ENCODE measurements at places on chromosomes 2 and 18.

- no peak for DNase-seq
These were observed 25.1 kb downstream of the MFF start for GRCh38 chr2:227349989-227350612.

DNA sequence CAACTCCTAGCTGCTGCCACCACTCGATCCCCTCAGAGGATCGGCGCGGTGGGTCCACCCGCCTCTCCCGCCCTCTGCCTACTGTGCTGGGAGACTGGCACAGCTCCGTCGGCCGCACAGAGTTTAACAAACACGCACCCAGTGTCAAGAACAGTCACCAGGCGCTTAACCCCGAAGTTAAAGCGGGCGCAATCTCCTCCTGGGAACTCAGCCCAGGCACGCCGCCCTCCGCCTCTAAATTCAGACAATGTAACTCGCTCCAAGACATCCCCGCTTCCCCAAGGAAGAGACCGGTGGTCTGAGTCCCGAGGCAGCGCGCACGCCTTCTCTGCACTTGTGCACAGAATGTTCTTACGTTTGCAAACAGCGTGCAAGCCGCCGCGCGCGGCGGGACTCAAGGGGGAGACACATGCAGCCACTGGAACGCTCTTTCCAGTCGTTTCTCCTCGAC lies 533 bp downstream of the CXCR4 start:
- peak; percentile 33 for DNase-seq

- DNase-seq: no peak
These were observed 3.6 kb downstream of the PCYOX1 start for GRCh38 chr2:70261501-70261900.

DNA sequence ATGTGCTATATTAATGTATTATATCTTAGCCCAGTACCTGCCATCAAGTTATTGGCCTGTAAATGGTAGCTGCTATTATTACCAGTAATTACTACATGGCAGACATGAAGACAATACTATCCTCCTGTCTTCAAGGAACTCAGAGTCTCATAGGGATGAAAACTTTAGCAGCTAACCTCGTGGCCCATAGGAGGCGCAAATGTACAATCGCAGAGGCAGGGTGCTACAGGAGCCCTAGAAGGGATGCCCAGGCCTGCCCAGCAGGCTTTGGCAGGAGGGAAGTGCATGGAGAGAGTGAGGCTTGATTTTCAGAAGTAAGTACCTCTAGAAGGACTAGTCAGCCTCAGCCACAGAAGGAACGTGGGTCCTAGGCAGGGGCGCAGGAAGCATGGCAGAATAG lies 44.7 kb upstream of the KIDINS220 start:
- peak; percentile 19 for DNase-seq

- DNase-seq: no peak
These were observed 199.0 kb downstream of the LRP1B start for GRCh38 chr2:141931797-141932196.

DNA sequence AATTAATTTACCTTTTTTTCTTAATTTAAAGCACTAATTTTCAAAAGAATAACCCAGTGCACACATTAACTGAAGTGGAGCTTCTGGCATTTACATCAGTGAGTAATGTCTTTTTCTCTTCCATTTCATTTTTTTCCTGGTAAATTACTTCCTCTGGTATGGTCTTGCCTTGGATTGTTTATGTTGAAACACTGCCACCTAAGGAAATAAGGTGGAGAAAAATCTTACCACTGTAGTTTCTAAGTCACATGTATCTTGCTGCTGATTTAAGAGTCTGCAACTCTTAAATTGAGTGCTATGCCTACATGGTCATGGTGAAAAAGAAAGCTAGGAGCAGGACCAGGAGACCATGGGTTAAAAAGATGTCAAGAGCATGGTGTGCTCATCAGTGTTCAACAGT lies 51.0 kb downstream of the TTC27 start:
- DNase-seq: no peak

DNA sequence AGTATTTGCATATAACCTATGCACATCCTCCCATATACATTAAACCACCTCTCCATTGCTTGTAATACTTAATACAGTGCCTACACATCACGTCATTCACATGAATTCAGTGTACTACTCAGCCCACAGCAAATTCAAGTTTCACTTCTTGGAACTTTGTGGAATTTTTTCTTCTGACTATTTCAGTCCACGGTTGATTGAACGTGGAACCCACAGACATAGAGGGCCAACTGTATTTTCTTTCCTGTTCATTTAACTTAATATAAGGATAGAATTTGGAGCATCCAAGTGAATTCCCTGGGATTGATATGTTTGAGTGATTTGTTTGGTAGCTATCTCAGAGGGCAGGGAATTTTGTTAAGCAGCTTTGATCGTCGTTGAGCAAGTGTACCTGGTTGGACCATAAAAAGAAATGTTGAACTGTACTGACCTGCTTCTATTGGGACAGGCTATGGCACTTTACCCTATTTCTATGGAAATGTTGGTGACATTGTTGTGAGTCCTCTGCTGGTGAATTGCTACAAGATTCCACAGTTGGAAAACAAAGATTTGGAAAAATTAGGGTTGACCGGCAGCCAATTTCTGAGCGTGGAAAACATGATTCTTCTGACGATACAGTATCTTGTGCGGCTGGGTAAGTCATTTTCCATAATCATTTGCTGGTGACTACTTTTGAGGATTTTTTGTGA lies 156.6 kb downstream of the ESCO1 start:
- DNase-seq: no peak

DNA sequence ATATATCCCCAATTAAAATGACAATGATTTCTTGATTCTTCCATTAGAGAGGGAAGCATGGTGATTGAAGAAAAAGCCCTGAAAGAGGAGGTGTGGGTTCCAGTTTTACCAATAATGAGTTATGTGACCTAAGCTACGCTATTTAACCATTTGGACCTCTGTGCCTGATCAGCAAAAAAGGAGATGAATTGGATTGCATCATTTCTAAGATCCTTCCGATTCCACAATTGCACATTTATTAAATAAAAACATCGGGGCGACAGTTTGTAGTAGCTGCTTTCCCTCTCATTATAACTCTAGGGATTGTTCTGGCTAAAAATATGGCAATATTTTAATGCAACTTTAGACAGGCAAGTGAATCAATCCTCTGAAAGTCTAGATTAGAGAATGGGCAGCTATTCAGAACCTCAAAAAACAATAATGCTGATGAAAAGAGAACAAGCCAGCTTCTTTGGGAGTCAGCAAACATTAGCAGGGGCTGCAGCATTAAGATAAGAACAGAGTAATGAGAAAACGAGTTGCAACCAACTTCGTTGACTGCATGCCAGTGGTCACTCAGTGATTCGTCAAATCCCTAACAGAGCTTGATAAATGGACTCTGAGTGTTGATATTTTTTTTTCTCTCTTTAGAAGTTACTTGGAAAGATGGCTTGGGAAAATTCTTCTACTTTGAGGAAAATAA lies 301.2 kb downstream of the AGPS start:
- no peak for DNase-seq

DNA sequence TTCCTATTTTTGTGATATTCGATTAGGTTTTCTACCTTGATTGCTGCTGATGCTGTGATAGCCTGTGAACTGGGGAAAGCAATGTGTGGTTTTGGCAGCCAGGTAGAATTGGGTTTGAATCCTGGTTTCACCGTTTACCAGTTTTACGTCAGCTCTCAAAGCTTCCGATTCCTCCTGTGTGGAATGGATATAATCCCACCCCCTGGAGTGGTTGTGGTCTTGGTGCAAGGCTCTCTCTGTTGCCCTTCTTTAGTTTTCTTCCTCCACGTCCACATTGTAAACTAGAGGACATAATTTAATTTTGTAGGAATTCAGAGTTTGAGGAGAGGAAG lies 45.0 kb downstream of the PHLPP1 start:
- DNase-seq: no peak

- DNase-seq: no peak
These were observed 45.2 kb downstream of the ARL6IP6 start for GRCh38 chr2:152763651-152764050.

GRCh38 chr18:79405019-79405780 lies 9.5 kb downstream of the NFATC1 start:
- DNase-seq: no peak

- DNase-seq: no peak
These were observed 367.3 kb upstream of the HS6ST1 start for GRCh38 chr2:128685841-128686496.

DNA sequence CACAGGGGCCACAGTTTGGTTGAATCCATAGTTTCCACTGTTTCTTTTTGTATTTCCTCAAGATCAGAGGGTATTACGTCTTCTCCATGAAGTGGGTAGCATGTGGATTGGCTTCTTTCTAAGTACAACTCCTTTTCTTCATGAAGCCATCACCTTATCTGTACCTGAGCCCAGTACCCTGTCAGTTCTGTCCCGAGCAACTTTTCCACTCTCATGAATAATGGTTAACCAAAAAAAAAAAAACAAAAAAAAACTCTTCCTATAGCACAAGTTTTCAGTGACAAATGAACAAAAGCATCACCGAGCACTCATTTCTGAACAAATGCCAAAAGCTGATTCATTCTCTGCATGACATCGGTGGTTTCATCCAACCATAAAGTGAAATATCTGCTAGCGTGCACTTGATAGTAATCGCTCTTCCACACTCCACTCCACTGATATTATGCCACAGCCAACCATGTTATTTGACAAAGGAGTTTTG lies 53.0 kb upstream of the CCDC150 start:
- no peak for DNase-seq

GRCh38 chr2:16855183-16855582 lies 189.5 kb upstream of the CYRIA start:
- DNase-seq: no peak

DNA sequence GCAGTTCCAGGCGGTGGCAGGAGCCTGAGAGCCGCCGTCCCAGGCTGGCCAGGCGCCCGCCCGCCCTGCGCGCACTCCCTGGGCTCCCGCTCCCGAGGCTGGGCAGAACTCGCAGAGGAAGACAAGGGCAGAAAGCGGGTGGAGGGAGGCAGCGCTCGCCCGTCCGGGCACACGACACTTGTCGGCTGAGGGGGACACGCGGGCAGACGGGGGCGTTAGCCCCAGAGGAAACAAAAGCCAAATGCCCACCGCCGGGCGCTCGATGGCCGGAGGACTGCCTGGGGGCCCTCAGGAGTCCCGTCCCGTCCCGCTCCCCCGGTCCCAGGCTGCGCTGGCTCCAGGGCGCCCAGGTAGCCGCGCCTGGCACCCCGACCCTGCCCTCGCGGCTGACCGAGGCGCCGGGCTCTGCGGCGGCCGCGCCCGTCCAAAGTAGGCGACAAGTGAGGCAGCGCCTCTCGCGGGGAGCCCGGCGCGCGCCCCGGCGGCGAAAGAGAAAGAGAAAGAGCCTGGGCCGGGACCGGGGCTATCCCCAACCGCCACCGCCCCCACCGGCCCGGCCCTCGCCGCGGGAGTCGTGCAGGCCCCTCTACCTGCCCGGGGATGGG lies 491 bp downstream of the L3MBTL4 start:
- peak; percentile 22 for DNase-seq

DNA sequence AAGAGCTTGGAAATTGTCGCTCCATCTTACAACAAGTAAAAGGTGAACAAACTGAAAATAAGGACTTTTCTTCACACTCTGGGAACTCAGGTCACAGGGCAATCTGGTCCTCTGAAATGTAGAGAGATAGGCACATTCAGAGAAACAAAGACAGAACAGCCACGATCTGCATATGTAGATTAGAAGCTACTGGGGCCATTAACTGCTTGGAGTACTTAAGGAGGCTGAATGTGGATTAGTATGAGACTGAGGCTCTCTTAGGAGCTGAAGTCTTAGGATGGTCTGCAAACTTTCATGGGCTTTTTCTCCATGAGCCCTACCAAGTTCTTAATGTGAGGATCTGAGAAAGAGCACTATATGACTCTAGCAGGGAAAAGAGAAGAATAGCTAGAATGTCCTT lies 265.3 kb upstream of the NXPH2 start:
- DNase-seq: no peak

- no peak for DNase-seq
These were observed 43.9 kb upstream of the PLB1 start for GRCh38 chr2:28451793-28452533.

DNA sequence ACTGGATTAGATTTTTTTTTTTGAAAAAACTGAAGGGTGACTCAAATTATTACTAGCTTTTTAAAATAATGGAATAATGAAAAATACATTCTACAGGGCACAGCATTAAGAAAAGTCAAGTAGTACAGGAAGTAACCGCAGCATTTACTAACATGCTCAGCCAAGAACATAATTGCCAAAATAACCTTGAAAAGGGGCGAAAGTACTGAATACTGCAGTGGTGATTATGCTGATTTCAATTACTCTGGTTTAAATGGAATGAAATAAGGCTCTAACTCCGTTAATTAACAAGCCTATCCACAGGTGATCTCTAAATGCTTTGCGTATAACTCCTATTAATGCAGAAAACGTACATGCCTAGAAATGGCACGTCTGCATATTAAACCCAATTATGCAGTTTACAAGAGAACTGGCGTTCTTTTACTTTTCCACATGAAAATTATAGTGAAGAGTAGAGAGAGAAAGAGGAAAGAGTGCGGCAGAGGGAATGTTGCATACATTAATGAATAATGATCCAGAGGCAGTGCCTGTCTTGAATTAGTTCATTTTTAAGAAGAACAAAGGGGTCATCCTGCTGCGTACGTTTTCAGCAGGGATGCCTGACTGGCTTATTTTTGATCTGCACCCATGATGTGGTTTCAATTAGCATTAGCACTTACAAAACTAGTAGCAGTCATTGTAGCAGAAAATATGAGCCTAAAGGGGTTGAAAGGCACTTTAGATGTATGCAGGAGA lies 612.4 kb downstream of the NYAP2 start:
- DNase-seq: no peak

- peak; percentile 9 for DNase-seq
These were observed 317.7 kb downstream of the LPIN1 start for GRCh38 chr2:12064153-12064552.

DNA sequence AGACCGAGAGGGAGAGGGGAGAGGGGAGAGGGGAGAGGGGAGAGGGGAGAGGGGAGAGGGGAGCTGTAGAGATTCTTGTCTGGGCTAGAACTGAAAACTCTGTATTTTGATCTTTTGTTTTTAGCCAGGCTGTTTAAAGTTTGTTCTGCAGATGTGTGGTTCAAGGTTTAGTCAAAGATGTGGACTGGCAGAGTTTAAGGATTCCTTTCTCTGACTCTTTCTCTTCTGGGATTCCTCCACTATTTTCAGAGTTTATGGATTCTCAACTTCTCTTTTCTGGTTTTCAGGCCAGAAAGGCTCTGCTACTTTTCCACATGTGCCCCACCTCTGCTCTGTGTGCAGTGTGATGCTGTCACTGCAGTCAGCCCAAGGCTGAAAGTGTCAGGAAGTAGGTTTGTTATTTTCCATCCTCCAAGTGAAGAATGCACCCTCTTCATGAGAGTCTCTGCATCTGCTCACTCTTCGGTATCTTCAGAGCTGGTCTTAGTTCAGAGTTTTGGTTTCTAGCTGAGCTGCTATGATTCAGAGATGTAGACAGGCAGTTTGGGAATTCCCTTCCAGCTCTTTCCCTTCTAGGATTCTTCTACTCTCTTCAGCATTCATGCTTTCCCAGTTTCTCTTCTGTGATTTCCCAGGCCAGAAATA lies 130.9 kb upstream of the SMAD7 start:
- DNase-seq: no peak

GRCh38 chr2:165471349-165471950 lies 2.0 kb downstream of the CSRNP3 start:
- DNase-seq: no peak

Measured in HEK293T (cell line).